ENCODE measurements at places on chromosomes 3 and 15. TPM values are rescaled to one million over a fixed set of nuclear protein-coding genes. Genes with fewer than 3 reads are reported as not detected.

Gene FANCD2OS
- total RNA-seq = not detected

Gene GOLGA8J
- not detected for total RNA-seq

Gene STAB1
- 1.9 TPM for total RNA-seq

Gene VIPR1
- not detected for total RNA-seq

Gene GATA2
- total RNA-seq = 36.9 TPM

Gene AHSG
- not detected for total RNA-seq

Gene SCG5
- total RNA-seq = 10.7 TPM

Gene LIPC
- total RNA-seq = 0.53 TPM

Gene HHATL
- not detected for total RNA-seq

Gene GPR149
- total RNA-seq = not detected

Gene MB21D2
- total RNA-seq = 16.1 TPM

Gene PATL2
- total RNA-seq = not detected

Gene CAMP
- total RNA-seq = not detected

Gene WDR72
- total RNA-seq = not detected

Gene NEK10
- total RNA-seq = 6.7 TPM

Gene PAQR5
- total RNA-seq = 2.6 TPM

Gene C3orf85
- not detected for total RNA-seq

Gene DNAJC13
- total RNA-seq = 43.1 TPM

Gene ACAD11
- total RNA-seq = 16.4 TPM

Gene CFAP92
- not detected for total RNA-seq

Gene MKRN2OS
- not detected for total RNA-seq

Gene CCDC80
- total RNA-seq = 318 TPM

Gene ANKRD63
- total RNA-seq = not detected

Data from myometrial cell (primary cell).